ENCODE measurements at places on chromosomes 16 and 17. TPM values are rescaled to one million over a fixed set of nuclear protein-coding genes. Genes with fewer than 3 reads are reported as not detected.

The CCL16 gene
- total RNA-seq, result 0.27 TPM

The TRPV2 gene
- total RNA-seq, result 21.1 TPM

DNA sequence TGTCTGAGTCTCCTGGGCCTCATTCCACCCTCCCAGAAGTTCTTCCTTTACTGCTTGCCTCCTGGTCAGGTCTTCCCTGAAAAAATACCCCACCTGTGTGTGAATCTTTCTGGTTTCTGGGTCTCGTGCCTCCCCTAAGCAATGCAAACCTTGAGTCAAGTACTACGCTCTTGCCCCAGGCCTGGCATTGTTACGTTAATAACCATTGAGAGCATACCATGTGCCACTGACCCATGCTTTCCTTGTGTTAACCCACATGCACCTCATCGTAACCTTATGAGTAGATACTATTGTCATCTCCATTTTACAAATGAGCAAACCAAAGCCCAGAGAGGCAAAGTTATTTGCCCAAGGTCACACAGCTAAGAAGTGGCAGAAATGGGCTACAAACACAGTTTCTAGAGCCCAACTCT lies 25.4 kb upstream of the TOB1 start:
- DNase-seq, result no peak

- peak; percentile 36 for DNase-seq
These were observed 7.1 kb upstream of the TMC5 start for GRCh38 chr16:19410435-19411171.

All from left cardiac atrium (tissue), 4 donors.